ENCODE measurements at places on chromosomes 3 and 15.
A peak's percentile ranks its signal among the peaks of the same experiment; 100 is the strongest.

GRCh38 chr15:83372434-83372891 lies 74.7 kb upstream of the SH3GL3 start:
- no peak for DNase-seq

GRCh38 chr15:63052961-63053698 lies 10.6 kb downstream of the TPM1 start:
- no peak for DNase-seq

- no peak for DNase-seq
These were observed 874 bp downstream of the ZNF662 start for GRCh38 chr3:42906848-42907183.

GRCh38 chr3:191047930-191048329 lies 151.1 kb upstream of the OSTN start:
- DNase-seq = no peak

- no peak for DNase-seq
These were observed 102.6 kb upstream of the TSPAN3 start for GRCh38 chr15:77173487-77173886.

DNA sequence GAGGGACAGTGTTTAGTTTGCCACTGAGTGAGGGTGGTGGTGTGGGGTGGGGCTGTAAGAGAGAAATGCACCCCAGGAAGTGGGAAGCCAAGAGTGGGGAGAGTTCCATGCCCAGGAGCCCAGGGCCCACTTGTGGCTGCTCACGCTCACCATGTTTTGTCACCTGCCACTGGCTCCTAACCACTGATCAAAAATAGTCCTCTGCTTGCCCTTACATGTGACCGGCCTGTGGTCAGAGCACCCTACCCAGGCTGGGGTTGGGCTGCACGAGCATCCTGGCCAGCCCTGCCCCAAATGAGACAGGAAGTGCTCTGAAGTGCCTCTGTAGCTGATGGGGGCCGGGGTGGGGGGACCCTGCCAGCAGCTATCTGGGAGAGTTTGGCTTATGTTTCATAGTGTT lies 216.3 kb downstream of the RPLP1 start:
- peak; percentile 36 for DNase-seq

DNA sequence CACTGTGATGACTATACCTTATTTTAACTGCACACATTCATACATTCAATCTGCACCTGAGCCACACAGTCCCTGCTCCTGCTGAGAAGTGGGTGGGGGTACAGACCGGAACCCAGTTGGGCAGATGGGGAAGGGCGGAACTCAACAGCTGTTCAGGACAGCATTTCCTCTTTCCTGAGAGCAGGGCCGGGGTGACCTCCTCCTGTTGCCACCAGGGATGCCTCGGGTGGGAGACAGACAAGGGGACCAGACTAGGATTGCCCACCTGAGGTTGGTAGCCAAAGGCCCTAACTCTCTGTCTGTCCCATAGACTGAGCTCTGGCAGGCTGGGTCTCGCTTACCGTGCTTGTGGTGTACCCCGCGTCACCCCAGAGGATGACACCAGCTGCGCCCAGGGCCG lies 3.9 kb downstream of the HYAL2 start:
- DNase-seq = no peak

- no peak for DNase-seq
These were observed 11.6 kb upstream of the TFRC start for GRCh38 chr3:196093317-196094111.

DNA sequence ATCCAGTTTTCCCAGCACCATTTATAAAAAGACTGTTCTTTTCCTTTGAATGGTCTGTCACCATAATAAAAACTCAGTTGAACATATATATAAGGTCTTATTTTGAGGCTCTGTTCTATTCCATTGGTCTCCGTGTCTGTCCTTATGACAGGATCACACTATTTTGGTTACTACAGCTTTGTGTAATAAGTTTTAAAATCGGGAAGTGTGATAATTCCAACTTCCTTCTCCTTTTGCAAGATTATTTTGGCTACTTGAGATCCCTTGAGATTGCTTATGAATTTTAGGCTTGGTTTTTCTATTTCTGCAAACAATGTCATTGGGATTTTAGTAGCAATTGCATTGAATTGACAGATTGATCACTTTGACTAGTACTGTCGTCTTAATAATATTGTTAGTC lies 35.7 kb downstream of the SACM1L start:
- DNase-seq = no peak

DNA sequence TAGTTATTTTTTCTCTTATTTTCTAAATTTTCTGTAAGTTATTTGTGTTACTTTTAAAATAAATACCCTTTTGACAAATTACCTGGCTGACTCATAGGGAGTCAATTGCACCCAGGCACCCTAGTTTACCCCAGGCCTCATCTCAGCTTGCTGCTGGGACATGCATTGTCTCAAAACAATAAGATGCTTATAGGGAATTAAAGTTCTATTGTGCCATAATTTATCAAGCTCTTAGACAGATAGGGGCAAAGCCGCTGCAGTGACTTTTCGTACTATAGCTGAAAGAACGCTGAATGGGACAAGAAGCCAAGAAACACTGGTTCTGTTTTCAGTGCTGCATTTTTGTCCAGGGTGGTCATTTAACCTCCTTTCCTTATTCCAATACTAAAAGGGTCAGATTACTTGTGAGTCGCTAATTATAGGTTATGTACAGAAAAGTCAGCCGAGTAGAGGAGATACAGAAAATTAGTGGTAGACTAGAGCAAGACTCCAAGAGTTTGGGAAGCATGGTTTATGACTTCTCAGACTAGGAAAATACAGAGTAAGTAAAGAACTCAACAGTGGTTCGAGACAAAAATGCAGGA lies 50.3 kb downstream of the EXD1 start:
- no peak for DNase-seq

GRCh38 chr15:23897091-23897490 lies 210.0 kb upstream of the NDN start:
- DNase-seq = no peak

GRCh38 chr15:68353421-68354135 lies 76.0 kb downstream of the FEM1B start:
- DNase-seq = no peak

- peak; percentile 90 for DNase-seq
These were observed 6.5 kb downstream of the CSRNP1 start for GRCh38 chr3:39146611-39147591.

- DNase-seq = no peak
These were observed 42.0 kb downstream of the ATP2C1 start for GRCh38 chr3:130935761-130936492.

DNA sequence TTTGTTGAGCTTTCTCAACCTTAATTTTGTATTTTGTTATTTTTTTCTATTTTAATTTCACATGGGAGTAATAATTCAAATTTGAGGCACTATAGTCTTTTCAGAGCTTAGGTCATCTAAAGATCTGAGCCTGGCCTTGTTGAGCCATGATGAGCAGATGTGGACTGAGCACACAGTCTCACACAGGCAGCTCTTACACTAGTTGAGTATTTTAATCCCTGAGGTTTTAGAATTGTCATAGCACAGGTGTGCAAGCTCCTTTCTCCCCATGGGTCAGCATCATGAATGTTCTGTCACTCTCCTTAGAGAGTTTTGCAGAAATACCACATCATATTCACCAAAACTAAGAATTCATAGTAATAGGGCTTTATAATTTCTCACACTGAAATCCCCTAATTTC lies 4.9 kb downstream of the ZBTB38 start:
- no peak for DNase-seq

- no peak for DNase-seq
These were observed 122.4 kb upstream of the IL12A start for GRCh38 chr3:159866201-159866746.

DNA sequence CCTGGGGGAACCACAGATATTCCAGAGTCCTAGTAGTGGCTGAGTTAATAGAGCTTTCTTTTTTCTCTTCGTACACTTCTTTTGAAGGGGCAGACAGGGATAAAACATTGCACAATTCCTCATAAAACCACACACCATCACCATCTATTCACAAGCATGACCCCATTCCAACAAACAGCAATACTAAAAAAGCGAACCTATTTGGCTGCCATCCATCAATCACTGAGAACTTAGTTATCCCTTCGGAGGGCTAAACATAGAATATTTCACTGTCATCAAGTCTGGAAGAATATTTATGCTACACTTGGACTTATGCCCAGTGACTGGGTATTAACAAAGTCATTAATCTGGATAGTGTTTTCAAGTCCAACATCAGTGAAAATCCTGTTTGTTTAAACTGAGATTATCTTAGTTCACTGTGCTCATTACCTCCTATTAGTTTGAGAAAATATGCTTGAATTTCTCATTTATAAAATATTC lies 80.3 kb upstream of the PRTG start:
- DNase-seq = no peak

DNA sequence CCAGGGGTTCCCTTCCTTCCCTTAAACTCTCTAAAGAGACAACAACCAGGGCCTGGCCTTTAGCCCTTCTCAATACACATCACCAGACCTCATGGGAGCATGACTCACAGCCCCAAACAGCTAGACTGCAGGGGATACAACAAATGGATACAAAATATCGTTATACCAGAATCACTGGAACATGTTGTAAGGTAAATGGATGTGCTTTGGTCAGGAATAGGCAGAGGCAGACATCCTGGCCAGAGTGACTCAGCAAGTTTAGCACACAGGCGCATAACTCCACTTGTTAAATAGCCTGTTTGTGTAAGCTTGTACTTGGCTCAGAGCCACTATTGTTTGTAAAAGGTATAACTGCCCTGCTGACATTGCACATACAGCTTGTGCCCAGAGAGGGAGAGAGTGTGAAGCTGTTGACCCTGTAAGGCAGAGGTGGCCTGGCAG lies 18.3 kb downstream of the TMED3 start:
- DNase-seq = no peak

DNA sequence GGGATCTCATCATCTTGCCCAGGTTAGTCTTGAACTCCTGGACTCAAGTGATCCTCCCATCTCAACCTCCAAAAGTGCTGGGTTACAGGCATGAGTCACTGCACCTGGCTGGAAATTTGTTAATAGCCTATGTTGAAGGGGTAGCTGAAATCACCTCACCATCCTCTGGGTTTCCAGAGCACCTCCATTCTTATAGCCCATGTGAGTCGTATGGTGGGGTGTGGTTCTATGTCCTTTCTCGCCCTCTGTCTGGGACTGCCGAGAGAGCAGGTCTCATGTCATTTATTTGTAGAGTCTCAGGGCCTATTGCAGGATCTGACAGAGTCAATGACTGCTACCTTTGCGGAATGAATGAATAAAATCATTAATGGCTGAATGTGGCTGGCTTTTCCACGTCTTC lies 20.9 kb downstream of the CEMIP start:
- no peak for DNase-seq
